ENCODE measurements at places on chromosomes 2 and 18.

DNA sequence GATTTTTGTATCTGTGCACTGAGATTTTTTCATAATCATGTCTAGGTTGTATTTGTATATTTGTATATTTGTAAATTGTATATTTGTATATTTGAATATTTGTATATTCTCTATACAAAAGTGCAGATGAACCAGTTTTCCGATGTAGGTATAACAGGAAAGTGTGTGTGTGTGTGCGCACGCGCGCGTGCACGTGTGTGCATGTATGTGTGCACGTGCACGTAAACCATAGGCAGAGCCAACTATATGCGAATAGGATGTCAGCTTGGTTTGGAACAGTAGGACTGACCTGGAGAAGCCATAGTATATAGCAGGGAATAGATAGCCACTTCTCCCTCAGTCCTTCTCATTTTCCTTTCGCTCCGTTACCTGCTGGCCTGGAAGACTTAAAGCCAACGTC, 565.8 kb downstream of the XIRP2 start:
- no peak for DNase-seq

DNA sequence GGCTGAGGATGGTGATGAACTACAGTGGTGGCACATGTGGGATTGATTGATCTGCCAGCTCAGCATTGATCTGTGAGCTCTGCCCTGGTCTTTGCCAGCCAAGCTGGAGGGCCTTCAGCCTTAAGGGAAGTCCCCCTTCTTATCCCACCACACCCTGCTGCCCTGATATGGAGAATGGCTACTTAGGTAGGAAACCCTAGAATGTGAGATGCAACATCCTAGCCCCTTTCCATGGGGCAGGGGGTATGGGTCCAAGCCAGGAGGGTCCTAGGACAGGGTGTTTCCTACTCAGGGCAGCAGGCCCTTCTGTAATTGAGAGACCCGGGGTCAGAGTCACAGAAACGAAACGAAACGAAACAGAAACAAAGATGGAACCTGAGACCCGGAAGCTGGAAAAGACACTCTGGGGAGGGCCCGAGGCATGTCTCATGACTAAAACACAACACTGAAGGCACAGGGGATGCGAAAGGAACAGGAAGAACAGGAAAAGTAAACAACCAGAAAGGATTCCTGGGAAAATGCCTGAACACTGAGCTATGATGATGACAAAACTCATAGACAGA, 16.9 kb upstream of the SULT1C2 start:
- DNase-seq = no peak

GRCh38 chr2:199984755-199985154, 29.4 kb downstream of the MAIP1 start:
- DNase-seq = no peak

GRCh38 chr2:47568164-47568850, 165.4 kb downstream of the MSH2 start:
- no peak for DNase-seq

- no peak for DNase-seq
Measured at GRCh38 chr2:146125551-146125950, 1605.6 kb upstream of the ZEB2 start.

GRCh38 chr2:127217470-127218325, 2.4 kb downstream of the CYP27C1 start:
- no peak for DNase-seq

All from iPS-NIHi11 (cell line).